Activated CD4-positive, alpha-beta T cell treated with anti-CD3 and anti-CD28 coated beads, Interleukin-2, amount 50 U/mL, for 16 hours (primary cell): ENCODE measurements at places on chromosomes 7 and 10.

DNA sequence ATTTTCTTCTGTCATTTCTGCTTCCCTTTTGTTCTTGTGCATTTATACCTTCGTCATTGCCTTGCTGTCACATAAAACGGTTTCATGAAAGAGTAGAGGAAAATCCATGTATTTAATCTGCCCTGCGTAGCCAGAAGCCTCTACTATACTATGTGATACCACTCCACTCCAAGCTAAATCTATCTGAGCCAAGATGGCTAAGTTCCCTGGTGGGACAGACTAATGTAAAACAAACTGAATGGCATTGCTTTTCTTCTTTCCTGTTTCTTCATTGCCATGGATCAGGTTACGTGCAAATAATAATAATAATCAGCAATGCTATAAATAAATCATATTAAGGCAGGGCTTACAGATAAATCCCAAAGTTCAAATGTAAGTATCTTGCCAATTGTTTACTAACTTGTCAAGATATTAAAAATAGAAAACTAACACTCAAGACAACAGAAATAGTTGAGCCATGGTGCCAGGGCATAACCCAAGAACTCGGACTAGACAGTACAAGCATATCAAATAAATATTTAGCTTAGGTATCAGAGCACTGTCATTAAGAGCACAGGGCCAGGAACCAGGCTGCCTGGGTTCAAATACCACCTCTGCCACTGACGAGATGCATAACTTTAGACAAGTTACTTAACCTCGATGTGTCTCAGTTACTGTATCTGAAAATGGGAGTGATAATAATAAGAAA is 151.4 kb downstream of the PDE1C start:
- no peak for DNase-seq

DNA sequence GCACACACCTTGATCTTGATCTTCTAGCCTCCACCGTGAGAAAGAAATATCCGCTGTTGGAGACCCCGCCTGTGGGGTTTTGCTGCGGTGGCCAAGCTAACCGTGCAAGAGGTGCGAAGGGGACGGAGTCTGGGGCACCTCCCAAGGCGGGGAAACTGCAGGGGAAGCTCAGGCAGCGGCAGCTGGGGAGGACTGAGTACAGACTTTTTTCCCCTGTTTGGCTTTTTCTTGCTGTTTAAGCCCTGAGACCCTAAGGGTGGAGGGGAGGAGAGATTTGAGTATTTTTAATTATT is 108.0 kb downstream of the DNAJB6 start:
- DNase-seq: no peak

- no peak for DNase-seq
These were observed 96.3 kb downstream of the OAT start for GRCh38 chr10:124322191-124322980.

GRCh38 chr10:24706479-24707118 is 17.1 kb downstream of the ARHGAP21 start:
- DNase-seq: peak; percentile 65

- DNase-seq: no peak
These were observed 15.0 kb downstream of the MIOS start for GRCh38 chr7:7581531-7582179.

GRCh38 chr10:26385443-26385842 is 52.7 kb upstream of the APBB1IP start:
- no peak for DNase-seq

DNA sequence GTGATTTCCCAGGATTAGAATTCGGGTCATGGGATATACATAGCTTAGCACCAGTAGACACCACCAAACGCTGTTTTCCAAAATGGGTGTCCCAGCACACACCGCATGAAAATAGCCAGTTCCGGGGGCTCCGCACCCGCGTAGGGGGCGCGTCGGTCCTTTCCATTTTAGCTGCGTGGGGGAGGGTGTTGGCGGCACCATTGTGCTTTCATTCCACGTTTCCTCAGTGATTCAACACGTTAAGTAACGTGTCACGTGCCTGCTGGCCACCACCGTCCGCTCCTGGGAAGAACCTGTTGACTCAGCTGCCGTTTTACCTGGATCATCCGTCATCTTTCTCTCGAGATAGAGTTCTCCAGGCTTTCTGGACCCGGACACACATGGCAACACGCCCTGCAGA is 25.6 kb upstream of the ADGRA1 start:
- DNase-seq: no peak

DNA sequence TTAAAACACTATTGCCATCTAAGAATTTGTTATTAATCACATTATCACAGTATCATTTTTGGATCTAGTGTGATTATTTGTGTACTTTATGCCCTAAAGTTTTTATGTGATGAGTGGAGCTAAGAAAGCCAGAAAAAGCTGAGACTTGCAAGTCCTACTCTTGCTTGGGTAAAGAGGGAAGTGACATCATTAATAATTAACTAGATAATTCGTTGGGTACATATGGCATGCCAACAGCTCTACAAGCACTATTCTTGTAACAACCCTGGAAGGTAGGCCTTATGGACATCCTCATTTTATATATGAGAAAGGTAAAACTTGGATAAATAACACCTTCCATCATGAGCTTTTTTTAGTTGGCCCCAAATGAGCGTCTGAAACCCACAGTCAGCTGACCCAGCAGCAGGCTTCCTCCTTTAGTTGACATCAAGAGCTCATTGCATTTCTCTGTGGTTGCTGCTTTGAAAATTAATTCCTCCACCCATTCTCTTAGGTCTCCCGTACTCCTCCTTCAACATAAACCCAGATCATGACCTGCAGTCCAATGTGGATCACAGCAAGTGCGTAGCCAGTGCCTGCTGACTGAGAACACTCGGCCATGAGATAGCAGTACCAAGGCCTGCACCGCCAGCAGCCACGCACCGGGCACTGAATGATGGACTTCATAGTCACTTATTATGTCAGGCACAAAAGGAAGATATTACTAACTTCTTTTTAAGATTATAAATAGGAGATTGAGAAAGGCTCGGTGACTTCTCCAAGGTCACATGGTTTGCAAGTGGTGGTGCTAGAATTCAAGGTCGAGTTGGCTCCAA is 292.0 kb upstream of the AOAH start:
- DNase-seq: no peak

GRCh38 chr10:2592360-2593160 is 474.8 kb upstream of the PFKP start:
- no peak for DNase-seq

GRCh38 chr10:71338728-71339495 is 19.9 kb downstream of the SLC29A3 start:
- DNase-seq: no peak

DNA sequence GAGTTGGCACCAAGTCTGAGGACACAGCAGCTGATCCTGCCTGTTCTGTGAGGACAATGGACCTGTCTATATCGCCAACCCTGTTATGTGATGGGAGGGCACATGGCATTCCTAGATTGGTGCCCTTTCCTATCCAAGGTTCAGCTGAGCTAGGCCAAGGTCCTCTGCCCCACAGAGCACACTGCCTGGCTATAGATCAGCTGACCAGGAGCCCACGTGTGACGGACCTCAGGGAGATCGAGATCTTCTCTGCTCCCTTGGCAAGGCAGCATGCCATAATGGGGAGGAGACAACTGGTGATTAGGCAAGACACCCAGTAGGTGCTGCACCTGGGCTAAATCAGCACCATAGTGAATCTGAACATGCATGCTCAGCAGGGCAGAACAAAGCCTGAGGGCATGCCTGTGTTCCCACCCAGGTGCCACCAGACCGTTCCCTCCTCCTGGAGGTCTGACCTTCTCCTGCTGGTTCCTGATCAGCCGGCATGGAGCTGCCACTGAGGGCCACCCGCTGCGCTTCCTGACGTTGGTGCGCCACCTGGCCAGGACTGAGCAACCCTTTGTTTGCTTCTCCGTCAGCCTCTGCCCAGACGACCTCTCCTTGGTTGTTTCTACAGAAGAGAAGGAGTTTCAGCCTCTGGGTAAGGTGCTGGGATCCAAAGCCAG is 93.7 kb downstream of the WDFY4 start:
- DNase-seq: no peak
